ENCODE measurements at places on chromosomes 1 and 21.

GRCh38 chr1:181898773-181899172, 162.7 kb downstream of the ZNF648 start:
- DNase-seq: no peak

DNA sequence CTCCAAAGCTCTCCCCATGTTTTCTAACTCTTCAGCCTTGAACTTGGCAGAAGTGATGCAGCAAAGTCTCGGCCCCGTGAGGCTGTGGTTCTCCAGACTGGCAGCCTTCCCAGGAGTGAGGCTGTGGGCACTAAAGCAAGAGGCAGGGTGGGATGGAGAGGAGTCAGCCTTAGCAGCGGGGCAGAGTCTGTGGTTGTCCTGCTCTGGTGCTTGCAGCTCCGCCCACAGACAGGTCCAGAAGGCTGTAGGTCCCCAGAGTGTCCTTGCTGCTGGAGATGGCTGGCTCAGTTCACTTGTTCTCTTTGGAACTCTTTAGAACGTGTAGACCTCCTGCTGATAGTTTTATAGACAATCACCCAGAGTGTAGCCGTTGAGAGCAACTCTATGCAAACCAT, 142.6 kb downstream of the AJAP1 start:
- DNase-seq: no peak

- no peak for DNase-seq
Measured at GRCh38 chr1:175419684-175420517, 227.3 kb upstream of the KIAA0040 start.

DNA sequence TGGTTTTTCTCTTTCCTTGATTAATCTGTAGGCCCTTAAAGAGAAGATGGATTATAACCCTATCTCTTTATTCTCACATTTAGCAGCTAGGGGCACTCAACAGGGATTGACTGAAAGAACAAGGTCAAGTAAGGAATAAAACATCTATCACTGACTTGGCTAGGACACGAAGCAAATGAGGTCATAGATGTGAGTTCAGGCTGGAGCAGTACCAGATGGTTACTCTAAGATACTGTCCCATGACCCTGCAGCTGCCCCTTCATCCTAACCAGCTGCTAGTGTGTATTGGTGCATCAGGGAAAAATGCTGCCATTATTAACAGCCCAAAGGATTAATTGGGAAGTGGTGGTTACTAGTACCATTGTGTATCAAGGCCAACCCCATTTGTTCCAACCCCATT, 221.9 kb downstream of the CTH start:
- DNase-seq: no peak

DNA sequence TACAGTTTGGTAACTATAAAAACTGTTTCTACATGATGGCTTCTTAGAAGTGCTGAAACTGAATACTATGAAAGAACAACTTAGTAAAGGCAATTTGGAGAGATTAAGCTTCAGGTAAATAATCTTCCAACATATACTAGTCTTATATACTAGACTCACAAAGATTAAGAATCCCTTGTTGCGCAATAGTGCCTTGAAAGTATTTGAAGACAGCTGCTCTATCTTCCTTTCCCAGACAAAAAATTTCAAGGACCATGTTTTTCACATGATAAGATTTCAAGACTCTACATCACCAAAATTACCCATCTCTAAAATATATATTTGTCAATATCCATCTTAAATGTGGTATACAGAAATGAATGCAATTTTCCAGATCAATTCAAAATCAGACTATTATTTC, 37.7 kb upstream of the ASPM start:
- no peak for DNase-seq

- no peak for DNase-seq
Measured at GRCh38 chr21:16007943-16008342, 278.2 kb downstream of the USP25 start.

DNA sequence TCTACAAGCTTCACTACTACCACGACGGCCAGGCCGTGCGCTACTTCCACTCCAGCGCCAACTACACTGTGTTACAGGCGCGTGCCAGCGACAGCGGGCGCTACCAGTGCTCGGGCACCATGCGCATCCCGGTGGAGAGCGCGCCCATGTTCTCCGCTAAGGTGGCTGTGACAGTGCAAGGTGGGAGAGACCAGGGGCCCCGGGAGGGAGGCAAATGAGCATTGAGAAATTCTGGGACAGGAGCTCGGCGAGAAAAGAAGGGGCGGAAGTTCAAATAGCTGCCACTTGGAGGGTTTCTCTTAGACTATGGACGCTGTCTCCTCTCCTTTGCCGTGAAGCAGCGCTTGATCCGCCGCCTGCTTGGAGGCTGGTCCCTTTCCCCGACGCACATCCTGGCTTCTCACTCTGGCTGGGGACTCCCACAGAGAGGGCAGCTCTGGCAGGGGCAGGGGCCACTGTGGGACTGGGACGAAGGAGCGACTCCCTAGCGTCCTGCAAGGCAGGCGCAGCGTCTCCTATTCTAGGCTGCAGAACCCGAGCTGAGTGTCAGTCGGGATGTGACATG, 4.6 kb downstream of the FCRLB start:
- peak; percentile 2 for DNase-seq

- no peak for DNase-seq
Measured at GRCh38 chr1:25196830-25197229, 35.5 kb downstream of the SYF2 start.

DNA sequence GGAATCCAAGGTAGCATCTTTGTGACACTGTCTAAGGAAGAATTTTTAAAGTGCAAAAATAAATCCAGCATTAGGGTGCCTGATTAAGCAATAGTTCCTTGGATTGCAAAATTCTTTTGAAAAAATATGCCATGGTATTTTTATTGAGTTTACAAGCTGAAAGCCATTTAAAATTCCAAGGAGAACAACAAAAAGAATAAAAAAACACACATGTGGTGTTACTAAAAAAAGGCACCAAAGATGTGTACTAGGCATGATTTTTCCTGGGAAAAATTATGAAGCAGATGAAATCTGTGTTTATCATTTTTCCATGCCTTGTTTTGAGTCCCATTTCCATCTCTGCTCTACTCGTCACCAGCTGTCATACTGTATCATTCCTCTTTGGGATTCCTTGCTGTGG, 157.0 kb upstream of the ZNHIT6 start:
- no peak for DNase-seq

- DNase-seq: no peak
Measured at GRCh38 chr1:214233856-214234634, 46.9 kb upstream of the SMYD2 start.

- no peak for DNase-seq
Measured at GRCh38 chr1:223242382-223242955, 99.4 kb upstream of the TLR5 start.

- no peak for DNase-seq
Measured at GRCh38 chr1:96962751-96963211, 241.2 kb downstream of the PTBP2 start.

- DNase-seq: no peak
Measured at GRCh38 chr1:100526894-100527293, 11.0 kb upstream of the GPR88 start.

DNA sequence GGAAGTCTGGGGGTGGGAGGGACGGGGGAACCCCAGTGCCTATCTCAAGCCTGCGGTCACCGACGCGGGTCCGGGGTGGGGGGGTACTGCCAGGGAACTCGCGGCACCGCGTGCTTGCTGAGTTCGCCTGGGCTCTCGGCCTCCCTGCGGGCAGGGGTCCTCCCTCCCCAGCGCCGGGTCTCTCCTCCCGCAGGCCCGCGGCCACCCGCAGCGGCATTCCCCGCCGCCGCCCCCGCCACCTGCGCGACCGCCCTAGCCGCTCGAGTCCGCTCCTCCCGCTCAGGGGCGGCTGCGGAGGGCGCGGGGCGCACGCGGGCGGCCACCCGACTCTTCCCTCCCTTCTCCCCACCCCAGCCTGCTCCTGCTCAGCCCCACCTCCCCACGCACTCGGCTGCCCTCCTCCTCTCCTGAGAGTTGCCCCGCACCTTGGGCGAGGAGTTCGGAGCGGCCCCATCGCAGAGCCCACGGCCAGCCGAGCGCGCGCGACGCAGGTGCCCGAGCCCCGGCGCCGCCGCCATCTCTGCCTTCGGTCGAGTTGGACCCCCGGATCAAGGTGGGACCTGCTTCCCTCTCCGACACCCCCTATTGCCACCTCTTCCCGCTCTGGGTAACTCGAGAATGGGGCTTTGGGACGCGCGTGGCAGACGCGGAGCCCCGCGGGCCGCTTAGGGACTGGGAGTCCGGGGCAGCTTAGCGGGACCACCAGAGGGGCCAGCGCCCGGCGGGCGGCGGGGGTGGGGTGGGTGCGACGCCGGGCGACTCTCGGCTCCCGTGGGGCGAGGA, 105.0 kb downstream of the LEPR start:
- DNase-seq: no peak

DNA sequence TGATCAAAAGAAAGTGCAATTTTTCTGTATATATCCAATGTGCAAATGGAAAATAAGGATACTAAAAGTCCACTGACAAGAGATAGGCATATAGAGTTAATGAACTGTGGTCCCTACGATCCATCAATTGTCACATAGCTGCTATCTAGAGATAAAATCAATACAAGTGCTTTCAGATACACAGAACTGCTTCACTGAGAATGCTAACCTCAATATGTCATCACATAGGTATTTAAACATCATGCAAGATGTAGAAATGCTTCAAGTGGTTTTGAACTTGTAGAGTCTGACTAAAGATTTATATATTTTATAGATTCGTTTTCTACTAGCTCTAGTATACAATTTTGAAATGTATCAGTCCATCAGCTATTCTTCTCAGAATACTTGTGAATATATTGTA, 1604.7 kb downstream of the PLA2G4A start:
- no peak for DNase-seq

DNA sequence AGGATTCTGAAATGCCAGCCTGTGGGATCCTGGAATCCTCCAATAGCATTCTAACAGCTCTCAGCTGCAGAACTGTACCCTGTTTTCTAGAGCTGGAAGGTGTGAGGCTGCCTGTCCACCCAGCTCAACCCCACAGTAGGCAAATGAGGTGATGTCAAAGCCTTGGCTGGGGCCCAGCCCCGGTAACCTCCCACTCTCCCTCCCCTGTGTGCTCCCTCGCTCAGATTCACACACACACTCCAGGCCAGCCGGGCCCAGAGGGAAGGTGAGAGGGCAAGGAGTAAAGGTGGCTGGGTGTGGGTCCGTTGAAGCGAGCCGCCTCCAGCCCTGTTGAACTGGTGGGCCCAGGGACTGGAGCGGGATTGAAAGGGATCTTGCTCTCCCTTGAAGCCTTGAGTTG, at the start of gene BSND:
Gene BSND (plus strand): TSS at position 257 of the 400 bp plus-strand sequence. CDS start 254 bp downstream, outside the sequence.
- no peak for DNase-seq

DNA sequence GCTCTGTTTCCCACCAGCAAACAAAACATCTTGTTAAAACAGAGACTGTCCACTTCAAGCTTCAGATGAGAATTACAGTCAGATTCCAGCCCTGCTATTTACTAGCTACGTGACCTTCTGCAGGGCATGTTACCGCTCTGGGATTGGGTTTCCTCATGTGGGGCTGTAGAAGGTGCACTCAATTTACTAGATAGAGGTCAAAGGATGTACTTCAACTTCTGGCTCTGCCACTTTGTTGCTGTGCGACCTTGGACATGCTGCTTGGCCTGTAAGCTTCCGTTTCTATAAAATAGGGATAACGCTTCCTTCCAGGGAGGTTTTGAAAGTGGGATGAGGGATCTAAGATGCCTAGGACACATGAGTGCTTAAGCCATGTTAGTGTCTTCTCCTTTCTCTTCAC, 46.0 kb upstream of the LRIG2 start:
- no peak for DNase-seq

DNA sequence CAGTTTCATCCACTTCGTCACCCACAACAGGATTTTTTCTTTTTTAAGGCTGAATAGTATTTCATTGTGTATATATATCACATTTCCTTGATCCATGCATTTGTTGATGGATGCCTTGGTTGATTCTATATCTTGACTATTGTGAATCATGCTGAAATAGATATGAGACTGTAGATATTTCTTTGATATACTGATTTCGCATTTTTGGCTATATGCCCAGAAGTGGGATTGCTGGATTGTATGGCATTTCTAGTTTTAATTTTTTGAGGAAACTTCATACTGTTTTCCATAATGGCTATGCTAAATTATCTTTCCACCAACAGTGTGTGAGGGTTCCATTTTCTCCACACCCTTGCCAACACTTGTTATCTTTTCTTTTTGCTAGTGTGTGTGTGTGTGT, 5.0 kb downstream of the GUCA2B start:
- no peak for DNase-seq

GRCh38 chr1:27574871-27575831, 28.8 kb downstream of the AHDC1 start:
- no peak for DNase-seq

- peak; percentile 21 for DNase-seq
Measured at GRCh38 chr1:86913399-86913895, 479 bp downstream of the SELENOF start.

GRCh38 chr1:179177182-179177581, 52.3 kb downstream of the ABL2 start:
- DNase-seq: no peak

DNA sequence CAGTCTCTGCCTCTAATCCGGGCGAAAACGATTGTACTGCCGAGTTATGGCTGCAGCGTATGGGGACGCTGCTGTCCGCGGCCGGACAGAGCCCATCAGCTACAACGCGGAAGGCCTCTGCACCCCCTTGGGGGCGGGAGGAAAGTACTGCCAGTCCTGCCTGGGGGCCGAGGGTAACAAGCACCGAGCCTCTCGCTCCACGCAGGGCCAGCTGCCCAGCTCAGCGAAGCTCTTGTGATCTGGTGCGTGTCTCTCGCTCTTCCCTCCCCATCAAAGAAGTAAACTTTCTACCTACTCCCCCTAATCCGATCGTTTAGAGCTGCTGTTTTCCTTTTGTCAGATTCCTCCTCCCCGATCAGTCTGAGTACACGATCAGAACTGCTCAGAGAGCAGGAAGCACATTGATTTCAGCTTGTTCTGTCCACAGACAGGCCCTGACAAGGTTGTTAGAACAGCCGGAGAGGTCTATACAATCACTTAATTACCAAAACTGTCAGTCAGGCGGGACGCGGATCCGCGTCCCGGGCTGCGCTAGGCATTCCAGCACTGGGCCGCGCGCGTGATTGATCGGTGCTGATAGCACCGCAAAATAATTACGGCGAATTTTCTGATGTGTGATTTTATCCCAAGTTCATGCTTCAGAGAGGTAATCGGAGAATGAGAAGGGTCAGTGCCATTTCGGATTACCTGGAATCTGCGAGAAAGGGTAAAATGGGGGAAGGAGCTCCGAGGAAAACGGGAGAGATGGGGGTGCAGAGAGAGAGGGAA, 8.7 kb upstream of the BARHL2 start:
- DNase-seq: no peak

All from effector memory CD4-positive, alpha-beta T cell (primary cell).